ENCODE measurements at places on chromosomes 7 and 10.

- DNase-seq = no peak
These were observed 50.5 kb downstream of the TMEM209 start for GRCh38 chr7:130154501-130155317.

DNA sequence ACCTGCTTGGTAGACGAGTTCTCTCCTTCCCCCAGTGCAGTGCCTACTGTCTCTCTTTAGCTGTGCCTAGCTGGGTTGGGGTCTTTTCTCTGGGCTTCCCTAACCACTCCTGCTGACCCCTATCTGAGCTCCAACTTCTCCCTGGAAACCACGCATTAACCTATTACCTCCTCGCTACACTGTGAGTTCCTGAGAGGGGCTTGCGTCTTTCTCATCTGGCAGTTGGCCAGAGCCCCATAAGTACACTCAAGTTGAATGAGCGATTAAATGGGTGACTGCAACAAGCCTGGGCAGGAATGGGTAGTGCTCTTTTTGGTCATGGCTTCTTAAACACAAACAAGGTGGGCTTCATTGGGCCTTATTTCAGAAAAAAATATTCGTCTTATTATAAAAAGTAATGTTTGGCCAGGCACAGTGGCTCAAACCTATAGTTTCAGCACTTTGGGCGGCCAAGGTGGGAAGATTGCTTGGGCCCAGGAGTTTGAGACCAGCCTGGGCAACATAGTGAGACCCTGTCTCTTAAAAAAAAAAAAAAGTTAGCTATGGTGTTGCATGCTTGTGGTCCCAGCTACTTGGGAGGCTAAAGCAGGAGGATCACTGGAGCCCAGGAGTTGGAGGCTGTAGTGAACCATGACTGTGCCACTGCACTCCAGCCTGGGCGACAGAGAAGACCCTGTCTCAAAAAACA is 41.4 kb downstream of the SYPL1 start:
- no peak for DNase-seq

GRCh38 chr10:21100871-21101514 is 203.9 kb upstream of the NEBL start:
- no peak for DNase-seq

- DNase-seq = no peak
These were observed 95.9 kb upstream of the HDAC9 start for GRCh38 chr7:18399436-18400235.

- no peak for DNase-seq
These were observed 316.1 kb upstream of the MTPN start for GRCh38 chr7:136293272-136293671.

- DNase-seq = no peak
These were observed 161.5 kb downstream of the DNAH11 start for GRCh38 chr7:21704359-21704758.

DNA sequence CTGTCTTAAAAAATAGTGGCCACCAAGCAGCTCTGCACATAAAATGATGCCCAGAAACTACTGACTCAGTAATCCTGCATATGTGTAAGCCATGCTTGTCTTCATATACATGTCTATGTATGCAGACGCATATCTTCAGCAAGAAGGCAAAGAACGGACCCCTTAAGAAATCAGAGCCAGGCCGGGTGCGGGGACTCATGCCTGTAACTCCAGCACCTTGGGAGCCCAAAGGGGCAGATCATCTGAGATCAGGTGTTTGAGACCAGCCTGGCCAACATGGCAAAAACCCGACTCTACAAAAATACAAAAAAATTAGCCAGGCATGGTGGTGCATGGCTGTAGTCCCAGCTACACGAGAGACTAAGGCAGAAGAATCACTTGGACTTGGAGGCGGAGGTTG is 295.0 kb downstream of the TCERG1L start:
- no peak for DNase-seq
